ENCODE measurements at places on chromosomes 5 and 9.

DNA sequence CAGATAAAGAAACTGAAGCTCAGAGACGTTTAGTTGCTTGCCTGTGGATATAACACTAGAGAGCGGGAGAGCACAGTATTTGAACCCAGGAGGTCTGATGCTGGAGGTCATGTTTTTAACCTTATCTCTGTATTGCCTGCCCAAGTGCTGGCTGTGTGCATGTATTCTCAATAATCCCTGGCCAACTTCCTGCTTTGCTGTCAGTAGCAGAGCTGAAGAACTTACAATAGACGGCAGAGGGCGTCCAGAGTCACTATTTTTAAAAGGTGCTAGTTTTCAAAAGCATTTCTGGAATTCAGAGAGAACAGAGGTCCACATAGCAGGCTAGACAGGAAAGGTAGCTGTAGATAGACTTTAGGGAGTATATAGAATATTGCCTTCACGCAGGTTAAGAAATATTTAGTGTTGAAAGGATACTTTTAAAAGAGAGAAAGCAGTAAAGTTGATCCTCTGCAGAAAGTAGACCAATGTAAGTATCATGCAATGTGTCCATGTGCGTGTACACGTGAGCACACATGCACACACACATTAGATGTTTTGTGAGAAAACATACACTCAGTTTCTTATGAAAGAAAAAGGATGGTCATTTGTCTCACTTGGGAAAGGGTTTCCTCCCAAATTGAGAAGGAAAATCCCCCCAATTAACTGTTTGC lies 46.3 kb downstream of the PTCD2 start:
- peak; percentile 53 for DNase-seq

- peak; percentile 19 for DNase-seq
Observed at GRCh38 chr5:90932052-90932699, 373.6 kb downstream of the ADGRV1 start.

DNA sequence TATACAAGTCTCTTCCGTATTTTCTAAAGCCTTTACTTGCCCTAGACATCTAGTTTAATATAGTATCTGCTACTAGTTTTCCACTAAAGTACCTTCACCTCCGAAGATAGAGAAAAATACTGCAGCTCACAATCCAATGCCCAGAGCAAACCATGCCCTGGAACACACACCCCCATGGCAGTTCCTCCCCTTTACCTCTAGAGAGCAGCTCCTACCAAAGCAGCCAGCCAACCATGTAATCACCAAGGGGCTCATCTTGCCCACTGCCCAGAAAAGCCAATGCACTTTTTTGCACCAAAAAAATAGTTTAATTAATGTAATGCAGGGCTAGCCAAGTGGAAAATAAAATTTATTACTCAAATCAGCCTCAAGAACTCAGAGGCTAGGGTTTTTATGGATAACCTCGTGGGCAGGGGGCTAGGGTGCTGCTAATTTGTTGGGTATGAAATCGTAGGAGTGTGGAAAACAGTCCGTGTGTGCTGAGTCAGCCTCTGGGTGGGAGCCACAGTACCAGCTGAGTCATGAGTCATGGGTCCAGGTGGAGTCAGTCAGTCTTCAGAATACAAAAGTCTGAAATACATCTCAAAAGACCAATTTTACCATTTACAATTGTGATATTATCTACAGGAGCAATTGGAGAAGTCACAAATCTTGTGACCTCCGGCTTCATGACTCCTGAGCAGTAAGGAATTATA lies 120.1 kb upstream of the ACO1 start:
- no peak for DNase-seq

GRCh38 chr9:18982262-18982620 lies 50.8 kb downstream of the SAXO1 start:
- DNase-seq = no peak

GRCh38 chr5:35233601-35234000 lies 3.3 kb upstream of the PRLR start:
- DNase-seq = no peak

DNA sequence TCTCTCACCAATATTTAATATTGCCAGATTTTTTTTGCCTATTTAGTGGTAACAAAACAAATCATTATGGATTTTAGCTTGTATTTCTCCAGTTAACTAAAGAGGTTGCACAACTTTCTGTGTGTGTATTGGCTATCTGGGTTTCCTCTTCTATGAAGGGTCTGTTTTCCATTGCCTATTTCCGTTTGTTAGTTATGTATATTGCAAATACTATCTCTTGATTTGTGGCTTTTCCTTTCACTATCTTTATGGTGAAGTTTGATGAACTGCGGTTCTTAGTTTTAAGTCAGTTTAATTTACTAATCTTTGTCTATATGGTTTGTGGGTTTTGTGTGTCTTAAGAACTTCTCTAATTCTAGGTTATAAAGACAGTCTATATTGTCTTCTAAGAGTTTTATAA lies 136.3 kb downstream of the CEP120 start:
- DNase-seq = no peak

DNA sequence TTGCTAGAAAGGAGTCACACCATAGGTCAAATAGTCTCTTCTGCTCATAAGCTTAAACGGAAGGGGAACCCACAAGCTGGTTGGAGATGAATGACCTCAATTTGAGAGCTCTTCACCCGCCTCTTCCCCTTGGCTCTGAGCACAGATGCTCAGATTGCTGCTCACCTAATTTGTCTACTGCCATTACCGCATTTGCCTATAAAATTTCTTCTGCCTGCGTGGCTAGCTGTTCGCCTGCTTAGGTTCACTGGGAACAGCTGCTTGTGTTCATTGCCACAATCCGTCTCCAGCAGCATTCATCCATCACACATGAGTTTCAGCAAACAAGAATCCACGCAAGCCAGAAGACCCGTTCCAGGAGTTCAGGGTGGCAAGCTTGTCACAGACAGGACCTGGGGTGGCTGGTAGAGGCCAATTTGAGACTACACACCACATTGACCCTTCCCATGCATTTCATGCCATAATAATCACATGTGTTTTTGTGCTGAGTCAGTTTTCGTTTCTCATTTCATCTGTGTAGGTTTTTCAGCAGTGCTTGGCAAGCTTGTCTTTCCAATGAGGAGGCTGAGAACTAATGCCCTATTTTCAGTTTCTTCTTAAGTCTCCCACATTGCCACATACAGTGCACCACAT lies 50.2 kb upstream of the DNAH5 start:
- no peak for DNase-seq

DNA sequence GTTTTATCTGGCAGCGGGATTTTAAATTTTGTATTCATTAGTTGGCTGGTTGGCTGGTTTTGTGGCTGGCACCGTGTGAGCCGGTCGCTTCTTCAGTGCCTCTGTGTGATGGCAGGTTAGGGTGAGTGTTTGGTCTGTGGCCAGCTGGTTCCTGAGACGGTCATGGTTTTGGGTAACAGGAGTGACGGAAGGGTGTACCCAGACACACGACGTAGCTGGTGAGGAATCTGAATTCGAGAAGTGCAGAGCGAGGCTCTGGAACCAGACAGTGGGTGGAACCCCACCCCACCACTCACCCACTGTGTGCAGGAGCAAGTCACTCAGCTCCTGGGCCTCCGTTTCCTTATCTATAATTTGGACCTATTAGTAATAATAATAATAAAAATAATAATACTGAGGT lies 2.7 kb downstream of the BTNL9 start:
- DNase-seq = no peak

GRCh38 chr9:14593406-14593805 lies 99.8 kb downstream of the ZDHHC21 start:
- no peak for DNase-seq

GRCh38 chr5:43045236-43045635 lies 5.1 kb upstream of the ANXA2R start:
- no peak for DNase-seq

- DNase-seq = no peak
Observed at GRCh38 chr9:14156046-14156445, 157.9 kb downstream of the NFIB start.

GRCh38 chr9:6000955-6001354 lies 14.5 kb downstream of the RANBP6 start:
- no peak for DNase-seq

DNA sequence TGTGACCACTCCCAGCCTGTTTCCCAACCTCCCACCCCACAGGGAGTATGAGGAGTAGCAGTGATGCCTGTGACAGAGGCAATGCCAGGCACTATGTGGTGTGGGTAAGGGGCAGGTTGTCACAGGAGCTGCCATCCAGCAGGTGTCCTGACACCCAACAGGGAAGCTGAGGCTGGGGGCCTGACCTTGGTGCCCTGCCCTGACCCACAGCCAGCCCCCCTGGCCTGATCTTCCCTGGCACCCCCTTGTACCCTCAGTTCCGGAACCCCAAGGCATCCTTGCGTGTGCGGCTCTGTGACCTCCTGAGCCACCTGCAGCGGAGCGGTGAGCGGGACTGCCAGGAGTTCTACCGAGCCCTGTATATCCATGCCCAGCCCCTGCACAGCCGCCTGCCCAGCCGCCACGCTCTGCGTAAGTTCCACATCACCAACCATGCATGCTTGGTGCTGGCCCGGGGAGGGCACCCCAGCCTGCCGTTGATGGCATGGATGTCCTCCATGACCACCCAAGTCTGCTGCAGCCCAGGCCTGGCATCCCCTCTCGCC lies 14.4 kb downstream of the CARD19 start:
- DNase-seq = no peak

DNA sequence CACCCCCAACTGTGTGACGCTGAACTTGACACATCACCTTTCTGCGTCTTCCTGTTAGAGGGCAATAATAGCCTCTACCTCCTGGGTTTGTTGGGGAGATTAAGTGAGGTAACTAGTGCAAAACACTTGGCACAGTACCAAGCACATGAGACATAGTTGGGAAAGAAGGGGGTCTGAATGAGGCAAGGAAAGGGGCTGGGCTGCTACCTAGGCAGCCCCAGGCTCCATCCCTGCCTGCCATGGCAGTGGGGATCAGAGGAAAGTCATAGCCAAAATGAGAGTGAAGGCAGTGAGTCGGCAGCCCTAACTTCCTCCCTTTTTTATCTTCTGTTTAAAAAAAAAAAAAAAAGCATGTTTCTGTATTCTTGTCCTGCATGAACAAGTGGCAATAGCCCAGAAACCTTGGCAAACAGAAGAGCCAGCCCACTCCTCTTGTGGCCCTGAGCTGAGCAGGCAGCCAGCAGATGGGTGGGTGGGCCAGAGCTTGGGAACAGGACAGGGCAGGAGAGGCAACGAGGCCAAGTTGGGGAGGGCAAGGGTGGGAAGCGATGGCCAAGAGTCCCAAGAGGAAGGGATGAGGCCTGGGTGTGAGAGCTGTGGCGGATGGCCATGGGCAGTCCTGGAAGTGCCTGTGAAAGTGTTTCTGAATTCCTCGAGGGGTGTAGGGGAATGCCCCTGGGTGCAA lies 11.4 kb downstream of the CAMK2A start:
- no peak for DNase-seq

- no peak for DNase-seq
Observed at GRCh38 chr9:129349665-129349947, 171.5 kb upstream of the IER5L start.

DNA sequence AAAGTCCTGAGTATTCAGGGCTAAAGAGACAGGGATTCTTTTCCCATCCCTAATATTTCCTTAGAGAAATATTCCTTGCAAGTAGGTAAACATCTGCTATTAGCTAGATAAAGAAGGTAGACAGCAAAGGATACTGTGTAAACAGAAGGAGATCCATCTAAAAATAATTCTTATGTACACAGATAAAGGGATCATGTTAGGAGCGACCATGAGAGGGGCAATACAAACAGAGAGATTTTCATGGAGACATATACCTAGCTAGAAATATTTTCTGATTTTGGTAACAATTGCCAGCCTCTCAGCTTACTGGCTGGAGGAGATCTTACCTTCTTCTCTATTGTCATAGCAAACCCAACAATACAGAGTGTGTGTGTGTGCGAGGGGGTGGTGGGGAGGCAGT lies 184.6 kb upstream of the DMAC1 start:
- DNase-seq = no peak

DNA sequence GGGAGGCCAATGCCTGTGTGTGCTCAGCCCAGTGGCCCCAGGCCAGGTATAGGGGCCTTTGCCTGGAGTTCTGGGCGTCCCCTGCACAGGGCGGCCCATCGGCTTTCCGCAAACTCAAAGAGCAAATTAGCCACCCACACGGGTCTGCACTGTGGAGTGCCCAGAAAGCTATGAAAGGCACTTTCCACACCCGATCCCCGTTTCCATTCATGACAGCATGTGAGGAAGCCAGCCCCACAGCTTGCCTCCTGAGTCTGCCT lies 5.2 kb downstream of the DBH start:
- no peak for DNase-seq

GRCh38 chr9:23611869-23612268 lies 214.2 kb downstream of the ELAVL2 start:
- DNase-seq = no peak

DNA sequence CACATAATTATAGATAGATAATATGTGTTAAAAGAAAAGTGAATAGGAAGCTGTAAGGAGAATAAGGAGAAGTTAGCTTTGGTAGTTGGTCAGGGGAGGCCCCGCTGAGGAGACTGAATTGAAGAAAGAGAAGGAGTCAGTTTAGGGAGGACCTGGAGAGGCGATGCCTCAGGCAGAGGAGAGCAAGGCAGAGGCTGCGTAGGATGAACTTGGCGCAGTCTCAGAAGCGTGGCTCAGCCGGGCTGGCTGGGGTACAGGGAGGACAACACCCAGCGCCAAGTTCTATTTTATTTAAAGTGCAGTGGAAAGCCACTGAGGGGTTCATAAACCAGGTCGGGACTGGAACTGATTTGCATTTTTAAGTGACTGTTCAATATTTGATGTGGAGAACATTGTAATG lies 68.5 kb downstream of the PTCD2 start:
- no peak for DNase-seq

DNA sequence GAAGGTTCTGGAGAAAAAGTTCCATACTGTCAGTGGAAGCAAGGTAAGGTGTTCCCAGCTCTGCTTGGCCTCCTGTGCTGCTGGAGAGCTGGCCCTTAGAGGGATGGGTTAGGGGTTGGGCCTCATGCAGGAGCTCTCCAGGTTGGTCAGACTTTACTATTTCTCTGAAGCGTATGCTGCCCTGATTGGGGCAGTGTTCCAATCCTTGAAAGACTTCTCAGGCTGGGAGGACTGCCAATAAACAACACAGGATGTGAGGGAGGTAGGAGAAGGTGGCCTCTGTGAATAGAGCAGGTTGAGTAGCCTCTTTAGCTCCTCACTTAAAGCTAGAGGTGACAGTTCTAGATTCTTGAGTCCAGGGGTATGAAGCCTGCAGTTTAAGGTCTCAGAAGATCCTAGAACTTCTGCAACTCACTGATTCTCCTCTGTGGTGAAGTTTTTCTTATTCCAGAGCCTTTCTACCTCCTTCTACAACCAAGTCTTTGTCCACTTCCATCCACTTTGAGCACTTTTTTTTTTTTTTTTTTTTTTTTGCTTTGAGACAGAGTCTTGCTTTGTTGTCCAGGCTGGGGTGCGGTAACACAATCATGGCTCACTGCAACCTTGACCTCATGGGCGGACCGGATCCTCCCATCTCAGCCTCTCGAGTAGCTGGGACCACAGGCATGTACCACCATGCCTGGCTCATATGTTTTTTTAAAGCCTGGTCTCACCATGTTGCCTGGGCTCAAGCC lies 3.0 kb downstream of the HNRNPAB start:
- no peak for DNase-seq

DNA sequence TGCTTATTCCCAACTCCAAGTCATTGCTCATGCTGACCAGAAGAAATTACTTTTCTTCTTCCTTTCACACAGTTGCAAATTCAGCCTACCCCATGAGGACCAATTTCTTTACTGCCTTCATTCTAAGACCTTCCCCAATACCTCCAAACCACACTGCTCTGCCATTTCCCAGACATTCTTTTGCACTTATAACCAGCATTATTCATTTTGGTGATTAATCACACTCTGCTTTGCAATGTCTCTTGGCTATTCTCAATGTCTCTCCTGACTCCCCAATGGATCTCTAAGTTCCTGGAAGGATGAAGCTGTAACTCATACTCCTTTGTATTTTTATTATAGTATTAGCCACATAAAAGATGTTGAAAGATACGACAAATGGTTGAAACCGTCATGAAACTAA lies 105.7 kb upstream of the RANBP3L start:
- no peak for DNase-seq

Measured in right lung (tissue), 10 donors.